NCI-H2029 (cell line): ENCODE measurements at places on chromosomes 2 and 18.

- DNase-seq, result no peak
Measured at GRCh38 chr2:56100791-56101312, 82.9 kb upstream of the CCDC85A start.

- no peak for DNase-seq
Measured at GRCh38 chr2:3827673-3828575, 124.5 kb downstream of the DCDC2C start.

DNA sequence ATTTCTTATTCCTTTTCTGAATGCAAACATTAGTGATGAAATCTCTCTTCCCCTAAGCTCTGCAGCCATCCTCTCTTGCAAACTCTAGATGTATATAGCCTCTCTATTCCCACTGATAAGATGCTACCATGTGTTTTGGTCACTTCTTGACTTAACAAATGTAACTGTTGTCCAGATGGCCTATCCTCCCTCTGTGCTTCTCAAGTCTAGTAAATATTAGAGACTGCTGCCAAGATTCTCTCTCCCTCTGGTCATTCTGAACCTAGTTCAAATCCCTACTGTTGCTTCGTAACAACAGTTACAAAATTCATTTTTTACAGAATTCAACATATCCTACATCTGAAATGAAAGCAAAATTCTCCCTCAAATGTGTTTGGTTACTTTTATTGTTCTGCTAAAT is 156.6 kb downstream of the TXNL1 start:
- DNase-seq, result no peak

DNA sequence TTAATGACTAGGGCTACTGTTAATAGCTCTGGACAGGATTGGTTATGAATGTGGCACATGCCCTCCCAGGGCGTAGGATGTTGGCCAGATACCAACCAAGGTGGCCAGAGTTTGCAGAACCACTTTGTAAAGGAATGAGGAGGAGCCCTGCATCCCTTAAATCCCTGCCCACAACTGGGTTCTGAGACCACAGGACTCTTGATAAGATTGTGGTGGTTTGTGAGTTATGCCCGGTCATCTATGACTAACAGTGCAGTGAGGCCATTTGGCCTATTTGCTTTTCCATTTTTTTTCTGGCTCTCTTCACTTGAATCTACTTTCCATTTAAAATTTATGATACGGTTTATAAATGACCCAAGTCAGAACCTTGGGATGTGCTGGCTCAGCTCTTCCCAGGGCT is 294.5 kb downstream of the PRKCE start:
- DNase-seq, result no peak

- no peak for DNase-seq
Measured at GRCh38 chr2:159199761-159200465, 86.6 kb downstream of the WDSUB1 start.
